OCI-LY7 (cell line): ENCODE measurements at places on chromosomes 16 and 17. TPM values are rescaled to one million over a fixed set of nuclear protein-coding genes. Genes with fewer than 3 reads are reported as not detected.

Gene NPEPPS
- total RNA-seq = 111 and 124 TPM in 2 replicates

Gene KRTAP4-3
- not detected in 2 replicates for total RNA-seq

Gene GPR142
- total RNA-seq = not detected in 2 replicates

Gene NLRP1
- 24.6 and 27.5 TPM in 2 replicates for total RNA-seq

Gene CEP295NL
- total RNA-seq = not detected in 2 replicates

Gene ZNF785
- 4.1 and 4.6 TPM in 2 replicates for total RNA-seq

Gene SEPTIN1
- 171 and 181 TPM in 2 replicates for total RNA-seq

Gene GP2
- not detected in 2 replicates for total RNA-seq

Gene KRT36
- not detected in 2 replicates for total RNA-seq

Gene MYOCD
- total RNA-seq = not detected in 2 replicates

Gene TP53TG3
- not detected in 2 replicates for total RNA-seq

Gene MAPT
- total RNA-seq = not detected in 2 replicates

Gene MAFG
- total RNA-seq = 30.1 and 33.6 TPM in 2 replicates

Gene PARD6A
- total RNA-seq = 10.5 and 14.0 TPM in 2 replicates

Gene ITFG1
- total RNA-seq = 37.9 and 41.8 TPM in 2 replicates

Gene CYGB
- 0.22 and 0.44 TPM in 2 replicates for total RNA-seq

Gene CCL7
- total RNA-seq = not detected in 2 replicates

Gene KRT25
- not detected in 2 replicates for total RNA-seq

Gene ABI3
- total RNA-seq = 23.6 and 29.5 TPM in 2 replicates

Gene ESRP2
- total RNA-seq = not detected in 2 replicates

Gene KRTAP3-2
- not detected in 2 replicates for total RNA-seq

Gene FAM20A
- not detected in 2 replicates for total RNA-seq

Gene KRT39
- total RNA-seq = not detected in 2 replicates

Gene CCL2
- total RNA-seq = not detected in 2 replicates

Gene GAS2L2
- total RNA-seq = 0.21 TPM in 1 of 2 replicates, not detected in the other

Gene SERPINF2
- 0.76 and 1.0 TPM in 2 replicates for total RNA-seq

Gene IL4R
- total RNA-seq = 73.1 and 101 TPM in 2 replicates

Gene KRTAP3-1
- not detected in 2 replicates for total RNA-seq
